ENCODE measurements at places on chromosomes 1 and 21. TPM values are rescaled to one million over a fixed set of nuclear protein-coding genes. Genes with fewer than 3 reads are reported as not detected.

Gene DFFB
- 2.9 TPM for total RNA-seq

Gene PM20D1
- 1.0 TPM for total RNA-seq

Gene OR2L8
- not detected for total RNA-seq

Gene LCE1B
- not detected for total RNA-seq

DNA sequence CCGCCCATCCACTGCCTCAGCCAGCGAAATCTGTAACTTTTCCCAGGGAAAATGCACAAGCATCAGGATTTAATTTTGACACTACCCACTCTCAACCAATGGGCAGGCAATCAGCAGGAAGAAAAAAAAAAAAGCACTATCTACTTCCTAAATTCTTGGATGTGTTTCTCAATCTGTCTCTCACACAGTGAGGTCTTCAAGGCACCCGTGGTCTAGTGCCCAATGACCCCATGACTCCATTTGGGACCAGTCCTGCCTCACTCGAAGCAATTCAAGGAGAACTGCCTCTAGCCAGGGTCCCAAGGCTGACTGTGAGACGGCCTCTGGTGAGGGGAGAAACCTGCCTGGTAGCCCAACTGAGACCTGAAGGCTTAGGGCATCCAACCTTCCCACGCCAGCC, 35.9 kb downstream of the CSF1 start:
- DNase-seq: no peak

DNA sequence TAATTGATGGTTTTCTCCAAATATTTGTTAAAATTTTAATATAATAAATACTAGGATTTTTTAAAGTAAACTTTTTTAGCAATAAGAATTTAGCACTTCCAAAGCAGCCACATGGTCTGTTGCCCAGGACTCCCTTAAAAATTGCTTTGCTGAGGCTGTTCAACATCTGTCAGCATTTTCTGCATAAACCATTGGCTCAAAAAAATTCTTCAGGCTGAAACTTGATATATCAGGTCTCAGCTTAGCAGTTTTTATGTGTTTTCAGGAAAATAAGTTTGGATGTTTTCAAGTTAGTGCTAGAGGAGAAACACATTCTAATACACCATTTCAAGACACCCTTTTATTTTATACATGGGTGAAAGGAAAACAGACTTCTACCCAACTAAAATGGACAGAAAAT, 69.1 kb upstream of the C1orf105 start:
- no peak for DNase-seq

GRCh38 chr1:24481101-24481500, 21.5 kb upstream of the RCAN3 start:
- no peak for DNase-seq

DNA sequence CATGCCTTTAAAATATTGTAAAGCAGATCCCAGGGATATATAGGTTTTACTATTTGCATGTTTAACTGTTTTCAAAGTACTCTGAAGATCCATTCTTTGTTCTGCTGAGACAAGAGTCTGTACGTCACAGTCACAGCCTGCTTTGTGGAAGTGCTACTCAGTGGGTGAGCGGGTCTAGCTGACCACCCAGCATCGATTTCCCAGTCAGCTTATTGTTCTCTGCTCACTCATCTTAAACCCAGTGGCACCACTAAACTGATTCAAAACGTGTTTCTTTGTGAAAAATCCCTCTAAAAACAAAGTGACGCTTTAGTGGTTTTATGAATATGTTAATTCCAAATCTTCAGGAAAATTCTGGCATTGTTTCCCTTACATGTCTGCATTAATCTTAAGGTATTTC, 12.4 kb downstream of the PLPP3 start:
- DNase-seq: no peak

- no peak for DNase-seq
Observed at GRCh38 chr1:229480495-229480894, 27.6 kb downstream of the NUP133 start.

DNA sequence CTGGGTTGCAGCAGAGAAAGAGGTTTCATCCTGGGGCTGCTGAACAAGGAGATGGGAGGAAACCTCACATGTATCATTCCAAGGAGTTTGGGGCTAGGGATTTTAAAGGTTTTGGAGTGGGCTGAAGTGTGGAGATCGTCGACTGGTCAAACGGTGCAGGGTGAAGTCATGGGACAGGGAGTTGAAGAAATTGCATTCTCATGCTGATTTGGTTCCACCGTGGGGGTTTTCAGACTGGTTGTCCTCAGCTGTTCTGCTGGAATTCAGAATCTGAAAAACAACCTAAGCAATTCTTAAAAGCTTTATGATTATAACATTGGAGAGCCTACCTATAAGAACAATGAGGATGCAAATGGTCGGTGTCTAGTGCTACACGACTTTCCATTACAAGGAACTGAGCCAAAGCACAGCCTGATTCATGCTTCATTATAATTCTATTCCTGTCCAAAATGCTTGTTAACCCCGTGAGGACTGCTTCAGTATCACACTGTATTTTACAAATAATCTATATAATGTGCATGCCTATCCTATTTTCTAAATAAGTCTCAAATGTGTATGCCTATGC, 242.7 kb downstream of the TM2D1 start:
- no peak for DNase-seq

DNA sequence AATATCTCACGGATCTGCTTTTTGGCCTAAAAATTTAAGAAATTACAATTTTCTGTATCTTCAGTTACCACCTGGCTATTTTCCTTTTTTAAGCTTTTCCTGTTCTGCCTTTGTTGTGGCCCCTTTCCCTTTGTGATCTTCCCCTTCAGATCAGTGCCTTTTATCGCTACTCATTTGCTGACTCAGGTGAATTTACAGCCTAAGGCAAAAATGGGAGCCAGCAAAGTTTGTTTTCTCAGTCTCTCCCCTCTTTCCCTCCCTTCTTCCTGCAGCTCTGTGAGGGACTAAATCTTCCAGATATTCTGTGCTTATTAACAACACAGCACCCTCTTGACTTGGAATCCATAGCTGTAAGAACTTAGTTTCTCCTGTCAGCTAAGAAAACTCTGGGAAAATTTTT, 5.3 kb upstream of the PRRC2C start:
- no peak for DNase-seq

DNA sequence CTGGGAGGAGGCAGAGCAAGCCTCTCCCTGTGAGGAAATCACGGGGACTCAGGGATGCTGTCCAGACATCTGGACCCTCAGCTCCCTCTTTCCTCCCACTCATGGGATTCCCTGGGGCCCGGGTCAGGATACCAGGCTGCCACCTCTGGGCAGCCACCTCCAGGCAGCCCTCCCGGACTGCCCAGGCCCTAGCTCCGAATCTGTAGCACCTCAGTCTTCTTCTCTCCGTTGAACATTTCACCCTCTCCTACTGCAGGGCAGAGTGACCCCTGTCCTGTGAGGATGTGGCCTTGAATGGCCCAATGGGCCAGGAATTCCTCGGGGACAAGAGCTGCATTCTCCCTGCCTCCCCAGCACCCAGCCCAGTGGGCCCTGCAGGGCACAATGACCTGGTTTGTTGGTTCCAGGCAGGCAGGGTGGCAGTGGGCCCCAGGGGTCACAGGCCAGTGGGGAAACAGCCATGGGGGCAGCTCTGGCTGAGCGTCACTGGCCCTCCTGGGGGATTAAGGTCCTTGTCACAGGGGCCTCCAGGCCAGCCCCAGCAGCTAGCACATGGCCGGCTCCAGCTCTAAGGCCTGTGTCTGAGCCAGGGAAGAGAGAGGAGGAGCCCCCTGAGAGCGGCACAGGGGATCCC, 9.5 kb upstream of the TTC34 start:
- no peak for DNase-seq

- DNase-seq: no peak
Observed at GRCh38 chr1:99627615-99628014, 18.3 kb upstream of the PALMD start.

DNA sequence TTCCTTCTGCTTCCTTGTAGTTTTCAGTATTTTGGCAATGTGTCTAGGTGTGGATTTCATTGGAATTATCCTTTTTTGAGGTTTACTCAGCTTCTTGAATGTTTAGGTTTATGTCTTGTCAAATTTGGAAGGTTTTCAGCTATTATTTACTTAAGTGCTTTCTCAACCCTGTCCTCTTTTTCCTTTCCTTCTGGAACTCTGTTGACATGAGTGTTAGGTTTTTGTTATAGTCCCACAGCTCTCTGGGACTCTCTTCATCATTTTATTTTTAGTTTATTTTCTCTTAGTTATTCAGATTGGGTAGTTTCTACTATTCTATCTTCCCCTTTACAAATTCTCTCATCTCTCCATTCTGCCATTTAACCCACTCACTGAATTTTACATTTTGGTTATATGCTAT, 63.1 kb upstream of the GPR88 start:
- no peak for DNase-seq

DNA sequence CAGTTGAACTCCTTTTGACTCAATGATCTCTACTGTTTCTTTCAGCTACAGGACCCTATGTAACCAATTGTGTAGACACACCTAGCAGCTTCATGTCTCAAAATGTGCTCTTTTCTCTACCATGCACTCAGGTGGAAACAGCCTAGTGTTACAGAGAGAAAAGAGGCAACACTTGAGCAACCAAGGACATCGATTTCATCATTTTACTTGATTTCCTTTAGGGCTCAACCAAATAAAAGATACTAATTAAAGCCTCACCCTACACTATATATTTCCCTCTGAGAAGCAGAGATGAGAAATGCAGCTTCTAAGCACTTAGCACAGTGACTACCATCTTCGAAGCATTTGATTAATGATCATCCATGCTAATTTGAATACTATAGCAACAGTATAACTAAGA, 55.1 kb downstream of the PTGER3 start:
- DNase-seq: no peak

DNA sequence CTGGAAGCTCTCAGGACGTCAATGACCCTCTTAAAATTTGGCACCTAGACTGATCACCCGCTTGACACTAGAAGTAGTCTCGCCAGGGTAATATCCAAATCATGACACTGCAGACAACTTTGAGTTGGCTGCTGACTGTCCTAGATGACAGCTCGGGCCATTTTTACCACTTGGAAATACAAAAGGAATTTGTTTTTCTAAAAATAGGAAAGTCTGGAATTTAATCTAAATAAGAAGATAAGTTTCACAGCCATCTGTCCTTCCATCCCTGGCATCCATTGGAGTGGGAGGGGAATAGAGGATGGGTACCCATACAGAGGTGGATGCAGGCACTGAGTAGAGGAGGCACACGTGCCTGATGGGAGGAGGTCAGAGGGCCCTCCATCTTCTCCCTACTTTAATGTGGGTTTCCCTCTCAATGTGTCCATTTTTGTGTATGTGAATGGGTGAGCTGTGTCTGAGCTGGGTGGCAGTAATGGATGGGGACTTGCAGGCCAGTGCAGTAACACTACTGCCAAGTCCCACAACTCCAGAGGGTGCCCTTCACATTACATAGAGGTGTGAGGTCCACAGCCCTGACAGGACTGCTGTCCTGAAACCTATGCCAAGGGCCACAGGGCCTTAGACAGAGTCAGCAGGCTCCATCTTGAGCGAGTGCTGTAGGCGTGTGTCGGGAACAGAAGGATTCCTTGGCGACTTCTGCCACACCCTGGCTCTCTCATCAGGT, 104.8 kb upstream of the IPO9 start:
- DNase-seq: peak; percentile 73

DNA sequence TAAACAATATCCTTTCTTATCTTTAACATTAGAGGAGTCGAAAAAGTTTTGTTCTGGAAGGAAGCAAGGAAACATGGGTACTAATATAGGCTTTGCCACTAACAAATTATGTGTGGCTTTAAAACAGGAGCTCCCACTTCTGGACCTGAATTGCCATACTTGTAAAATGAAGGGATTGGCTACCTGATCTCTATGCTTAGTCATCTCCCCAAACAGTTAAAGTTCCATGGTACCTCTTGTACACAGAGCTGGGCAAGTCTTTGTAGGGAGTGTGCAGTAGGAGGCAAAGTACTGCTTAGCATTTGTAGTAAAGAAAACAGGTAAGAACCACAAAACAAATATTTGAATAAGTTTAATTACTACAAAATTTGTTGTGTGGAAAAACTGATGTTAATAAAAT, 81.3 kb downstream of the MAST2 start:
- no peak for DNase-seq

GRCh38 chr1:118145721-118146120, 39.3 kb downstream of the SPAG17 start:
- DNase-seq: no peak

GRCh38 chr1:93000751-93001175, 39.5 kb upstream of the DIPK1A start:
- no peak for DNase-seq

GRCh38 chr1:220925707-220926106, 46.5 kb downstream of the HLX start:
- DNase-seq: no peak

DNA sequence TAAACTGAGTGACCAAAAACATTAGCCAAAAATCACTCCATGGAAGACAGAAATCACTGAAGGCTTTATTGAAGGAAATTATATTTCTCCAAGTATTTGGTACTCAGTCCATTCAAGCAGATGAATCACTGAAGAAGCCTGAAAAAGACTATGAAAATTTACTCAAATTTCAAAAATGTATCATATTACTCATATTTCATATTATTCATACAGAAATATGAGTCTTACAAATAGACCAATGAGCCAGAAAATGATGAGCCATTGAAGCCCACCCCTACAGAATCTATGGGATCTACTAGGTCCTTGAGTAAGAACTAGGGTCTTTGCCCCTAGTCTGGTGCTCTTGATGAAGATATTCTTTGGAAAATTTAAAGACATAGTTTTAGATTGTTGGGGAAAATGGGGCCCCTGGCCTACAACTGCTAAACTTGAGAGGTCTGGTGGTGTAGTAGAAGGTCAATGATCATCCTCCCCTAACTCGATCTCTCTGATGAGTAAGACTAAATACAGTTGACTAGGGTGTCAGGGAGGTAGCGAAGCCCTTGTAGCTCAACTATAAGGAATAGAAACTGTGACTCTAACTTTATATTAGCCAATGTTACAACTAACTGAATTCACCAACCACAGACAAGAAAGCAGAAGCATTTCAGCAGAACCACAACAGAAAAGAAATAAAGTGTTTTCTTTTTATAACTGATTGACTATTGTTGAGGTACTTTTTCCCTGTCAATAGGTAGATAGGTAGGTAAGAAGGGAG, 81.0 kb downstream of the NOTCH2 start:
- no peak for DNase-seq

- no peak for DNase-seq
Observed at GRCh38 chr21:34110594-34111202, 37.3 kb downstream of the MRPS6 start.

Measured in right cardiac atrium (tissue), 5 donors.